HuH-7.5 (cell line): ENCODE measurements at places on chromosomes 6 and 20.

DNA sequence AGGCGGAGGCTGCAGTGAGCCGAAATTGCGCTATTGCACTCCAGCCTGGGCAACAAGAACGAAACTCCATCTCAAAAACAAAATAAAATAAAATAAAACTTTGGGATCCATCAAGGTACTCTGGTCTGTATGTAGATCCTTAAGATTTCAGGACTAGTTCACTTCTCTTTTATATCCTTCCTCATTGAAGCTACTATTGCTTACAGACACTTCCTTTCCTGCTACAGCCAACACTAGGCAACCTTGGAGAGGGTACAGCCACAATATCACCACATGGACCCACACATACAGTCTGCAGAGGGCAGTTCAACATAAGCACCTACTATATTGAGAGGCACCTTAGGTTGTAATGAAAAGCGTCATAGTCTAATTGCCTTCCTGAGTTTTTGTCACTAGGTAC lies 113.3 kb downstream of the ATXN1 start:
- DNase-seq, result no peak

DNA sequence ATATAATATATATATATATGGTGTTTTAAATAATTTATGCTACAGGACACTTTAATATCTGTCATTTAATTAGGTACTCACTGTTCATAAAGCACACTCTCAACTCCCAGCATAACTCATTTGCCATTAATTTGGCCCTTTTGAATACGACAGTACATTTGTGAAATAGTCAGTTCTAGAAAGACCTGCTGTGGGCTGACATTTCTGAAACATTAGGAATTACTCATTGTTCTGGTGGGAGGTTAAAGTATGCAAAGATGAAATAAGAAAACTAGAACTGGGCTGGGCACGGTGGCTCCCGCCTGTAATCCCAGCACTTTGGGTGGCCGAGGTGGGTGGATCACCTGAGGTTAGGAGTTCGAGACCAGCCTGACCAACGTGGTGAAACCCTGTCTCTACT lies 497.5 kb downstream of the UTRN start:
- no peak for DNase-seq

GRCh38 chr20:49687595-49688567 lies 25.8 kb downstream of the B4GALT5 start:
- no peak for DNase-seq

GRCh38 chr6:24933266-24933665 lies 2.5 kb downstream of the RIPOR2 start:
- no peak for DNase-seq

- DNase-seq, result no peak
Observed at GRCh38 chr20:32670773-32671455, 2.8 kb downstream of the C20orf203 start.

DNA sequence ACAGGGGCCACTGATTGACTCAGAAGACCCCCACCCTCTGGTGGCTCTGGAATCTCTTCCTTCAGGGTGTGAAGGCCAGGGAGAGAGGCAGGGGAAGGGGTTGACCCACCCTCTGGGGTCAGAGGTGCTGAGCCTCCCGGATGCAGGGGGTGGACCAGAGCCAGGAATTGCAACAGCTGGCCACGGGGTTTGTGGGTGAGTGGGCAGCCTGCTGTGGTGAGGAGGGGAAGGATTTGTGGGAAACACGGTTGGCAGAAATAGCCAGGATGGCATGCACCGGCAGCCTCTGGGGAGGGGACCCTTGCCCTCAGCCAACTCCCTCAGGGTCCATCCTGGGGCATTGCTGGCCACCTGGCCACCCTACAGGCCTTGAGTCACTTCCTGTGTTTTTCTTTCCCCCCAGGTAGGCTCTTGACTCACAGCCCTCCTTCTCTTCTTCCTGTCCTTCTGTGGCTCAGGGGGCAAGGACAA lies 92.8 kb downstream of the MRPL14 start:
- DNase-seq, result no peak

DNA sequence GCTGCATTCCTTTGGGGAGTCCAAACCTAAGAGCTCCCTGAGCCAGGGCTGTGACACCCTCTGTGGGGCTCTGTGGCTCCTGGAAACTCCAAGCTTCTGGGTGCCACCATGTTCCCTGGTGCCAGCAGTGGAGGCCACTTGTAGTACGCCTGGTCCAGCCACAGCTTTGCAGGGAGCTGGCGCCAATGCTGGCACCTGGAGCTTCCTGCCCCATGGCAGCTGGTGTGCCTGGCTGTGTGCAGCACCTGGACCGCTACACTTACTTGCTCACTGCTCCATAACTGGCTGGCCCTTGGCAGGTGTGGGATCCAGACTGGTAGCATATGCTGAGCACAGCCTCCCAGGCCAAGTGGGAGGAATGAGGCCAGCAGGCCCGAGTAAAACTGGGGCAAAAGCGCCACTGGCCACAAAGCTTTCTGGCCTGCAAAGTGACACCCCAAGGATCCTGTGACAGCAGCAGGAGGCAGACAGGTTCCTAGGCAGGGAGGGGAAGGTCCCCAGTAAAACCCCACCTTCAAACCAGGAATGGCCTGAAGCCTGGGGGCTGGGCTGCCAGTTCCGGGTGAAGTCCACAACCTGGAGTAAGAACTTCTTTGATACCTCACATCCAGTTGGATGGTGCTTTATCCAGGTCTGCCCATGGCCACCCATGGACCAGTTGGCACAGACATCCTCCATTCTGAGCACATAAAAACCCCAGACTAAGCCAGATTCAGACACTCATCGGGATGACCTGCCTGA lies 461.0 kb downstream of the TBC1D32 start:
- DNase-seq, result no peak

DNA sequence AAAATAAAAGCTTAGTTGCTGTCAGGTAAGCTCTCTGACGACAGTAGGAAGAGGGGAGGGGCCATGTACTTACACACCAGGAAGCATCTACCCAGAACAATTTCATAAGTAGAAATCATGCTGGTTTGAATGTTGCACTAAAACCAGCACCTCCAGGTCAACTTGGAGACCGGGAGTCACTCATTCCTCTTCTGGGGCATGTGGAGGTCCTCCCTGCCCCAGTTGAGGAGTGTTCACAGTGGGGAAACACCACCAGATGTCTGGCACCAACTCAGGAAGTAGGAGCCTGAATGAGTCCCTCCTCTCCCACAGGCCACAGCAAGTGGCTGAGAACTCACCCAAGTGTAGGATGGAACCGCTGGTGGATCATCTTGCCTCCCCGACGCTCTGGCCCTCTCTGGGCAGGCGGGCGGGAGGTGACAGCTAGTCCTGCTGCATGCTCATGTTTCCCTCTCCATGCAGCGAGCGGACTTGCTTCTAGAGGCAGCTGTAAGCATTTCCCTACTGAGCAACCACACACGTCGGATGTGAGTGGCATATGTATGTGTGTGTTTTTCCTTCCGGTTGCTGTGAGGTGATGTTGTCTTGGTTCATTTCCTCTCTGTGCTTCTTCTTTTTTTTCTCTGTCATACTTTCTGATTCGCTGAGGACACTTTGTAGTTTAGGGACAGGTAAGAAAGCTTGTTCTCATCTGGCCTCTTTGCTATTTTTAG lies 149.5 kb upstream of the NEDD9 start:
- no peak for DNase-seq

- no peak for DNase-seq
Observed at GRCh38 chr6:127971386-127971785, 70.5 kb upstream of the THEMIS start.

DNA sequence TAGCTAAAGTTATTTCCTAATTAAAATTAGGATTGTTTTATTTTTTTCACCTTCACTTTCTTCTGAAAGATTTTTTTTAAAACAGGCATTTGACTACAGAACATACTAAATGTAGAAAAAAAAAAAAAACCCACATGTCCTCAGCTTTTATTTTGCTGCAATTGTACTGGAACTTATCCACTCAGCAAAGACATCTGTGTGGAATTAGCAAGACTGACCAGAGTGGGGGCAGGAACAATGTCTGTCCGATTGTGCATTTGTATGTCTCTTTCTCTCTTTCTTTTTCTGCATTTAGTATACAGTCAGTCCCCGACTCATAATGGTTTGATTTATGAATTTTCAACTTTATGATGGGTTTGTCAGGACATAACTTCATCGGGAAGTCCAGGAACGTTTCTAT lies 77.3 kb downstream of the CHD6 start:
- no peak for DNase-seq

DNA sequence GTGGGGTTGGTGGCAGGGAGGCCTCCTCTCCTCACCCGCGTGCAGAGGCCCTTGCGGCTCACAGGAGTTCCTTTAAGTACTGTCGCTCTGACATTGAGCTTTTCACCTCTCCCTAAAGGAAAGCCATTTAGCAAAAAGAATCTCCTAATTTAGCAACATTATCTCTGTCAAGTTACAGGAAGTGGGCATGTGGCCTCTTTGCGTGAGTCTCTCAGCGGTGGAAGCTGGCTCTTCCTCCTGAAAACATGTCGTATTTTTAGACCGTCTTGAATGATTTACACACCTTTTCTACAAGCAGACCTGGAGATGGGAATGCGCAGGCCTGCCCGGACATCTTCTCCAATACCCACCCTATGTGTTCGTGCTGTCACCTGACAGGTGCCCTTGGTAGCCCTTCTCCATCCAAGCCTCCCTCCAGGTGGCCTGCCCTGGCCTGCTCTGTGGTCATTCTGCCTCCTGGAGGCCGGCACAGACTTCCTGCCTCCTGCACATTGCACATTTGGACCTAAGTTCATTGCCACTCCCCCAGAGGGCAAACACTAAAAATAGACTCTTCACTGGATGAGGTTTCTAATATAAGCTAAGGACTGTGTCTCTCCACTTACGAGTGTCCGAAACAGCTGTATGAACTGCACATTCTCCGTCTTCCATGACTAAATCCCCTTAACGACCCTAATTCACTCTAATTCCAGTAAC lies 18.5 kb upstream of the PHACTR3 start:
- no peak for DNase-seq
